ENCODE measurements at places on chromosomes 7 and 10.

DNA sequence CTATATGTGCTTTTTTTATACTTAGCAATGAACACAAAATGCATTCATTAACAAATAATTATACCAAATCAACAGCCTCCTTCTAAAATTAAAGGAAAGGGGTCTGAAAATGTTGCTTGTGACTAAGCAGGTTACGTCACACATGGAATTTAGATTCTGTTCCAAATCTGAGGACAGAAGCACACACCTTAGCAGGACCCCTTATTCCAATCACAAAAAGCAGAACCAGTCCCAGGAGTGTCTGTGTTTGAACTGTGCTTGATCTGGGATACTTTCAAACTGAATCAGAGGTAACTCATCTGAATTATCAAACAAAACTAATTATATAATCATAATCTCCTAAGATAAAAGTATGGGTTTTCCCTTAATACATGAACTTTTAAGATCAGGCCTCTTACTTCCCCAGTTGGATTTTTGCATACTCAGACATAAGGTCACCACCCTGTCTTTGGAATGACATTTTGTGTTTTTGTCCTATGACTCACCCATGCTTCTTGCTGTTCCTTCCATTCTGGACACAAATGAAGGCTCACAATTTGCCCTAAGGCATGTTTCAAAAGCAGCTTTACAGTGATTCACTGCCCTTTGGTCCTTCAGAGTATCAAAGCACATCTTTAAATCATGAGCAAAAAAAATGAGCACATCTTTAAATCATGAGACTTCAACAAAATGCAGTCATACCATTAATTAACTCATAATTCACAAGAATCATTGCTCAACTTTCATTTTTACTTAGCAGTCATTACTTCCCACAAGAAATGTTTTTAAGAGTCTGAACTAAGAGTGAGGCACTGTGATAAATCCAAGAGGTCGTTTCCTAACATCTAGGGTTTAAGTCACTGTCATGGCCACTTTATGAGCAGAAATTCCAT is 35.5 kb downstream of the SEMA3C start:
- DNase-seq: no peak

GRCh38 chr7:43785420-43785819 is 26.9 kb downstream of the BLVRA start:
- DNase-seq: no peak

DNA sequence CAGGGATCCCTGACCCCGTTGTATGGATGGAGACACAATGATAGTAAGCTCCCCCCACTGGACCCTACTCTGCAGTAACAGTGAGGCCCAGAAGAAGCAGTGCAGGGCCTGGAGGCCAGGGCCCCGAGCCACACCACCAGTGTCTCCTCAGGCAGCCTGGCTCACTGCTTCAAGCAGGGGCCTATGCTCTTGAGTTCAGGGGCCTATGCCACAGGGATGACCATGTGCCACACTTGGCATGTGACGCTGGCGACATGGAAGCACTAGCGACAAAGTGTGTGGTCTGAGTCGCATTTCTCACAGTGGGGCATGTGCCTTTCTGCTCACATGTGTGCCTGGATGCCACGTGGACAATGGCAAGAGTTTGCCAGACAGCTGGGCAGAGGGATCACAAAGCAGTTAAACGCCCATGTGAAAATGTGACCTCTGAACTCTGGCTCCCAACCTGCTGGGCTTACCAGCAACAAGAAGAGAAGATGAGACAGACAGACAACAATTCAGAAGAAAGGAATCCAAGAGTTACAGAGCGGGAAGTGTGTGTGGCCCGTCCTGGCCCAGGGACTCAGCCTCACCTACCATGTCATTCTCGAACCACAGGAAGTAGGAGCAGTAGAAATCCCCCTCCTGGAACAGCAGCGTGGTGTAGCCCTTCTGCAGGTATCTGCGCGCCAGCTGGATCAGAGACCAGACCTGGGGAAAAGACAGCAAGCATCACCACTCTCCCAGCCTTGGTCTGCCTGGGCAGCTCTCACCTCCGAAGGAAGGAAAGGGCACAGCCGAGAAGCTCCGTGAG is 4.7 kb upstream of the PYROXD2 start:
- no peak for DNase-seq

- peak; percentile 64 for DNase-seq
Observed at GRCh38 chr7:115145512-115145911, 223.6 kb downstream of the MDFIC start.

- no peak for DNase-seq
Observed at GRCh38 chr10:69895759-69896158, 94.1 kb downstream of the COL13A1 start.

DNA sequence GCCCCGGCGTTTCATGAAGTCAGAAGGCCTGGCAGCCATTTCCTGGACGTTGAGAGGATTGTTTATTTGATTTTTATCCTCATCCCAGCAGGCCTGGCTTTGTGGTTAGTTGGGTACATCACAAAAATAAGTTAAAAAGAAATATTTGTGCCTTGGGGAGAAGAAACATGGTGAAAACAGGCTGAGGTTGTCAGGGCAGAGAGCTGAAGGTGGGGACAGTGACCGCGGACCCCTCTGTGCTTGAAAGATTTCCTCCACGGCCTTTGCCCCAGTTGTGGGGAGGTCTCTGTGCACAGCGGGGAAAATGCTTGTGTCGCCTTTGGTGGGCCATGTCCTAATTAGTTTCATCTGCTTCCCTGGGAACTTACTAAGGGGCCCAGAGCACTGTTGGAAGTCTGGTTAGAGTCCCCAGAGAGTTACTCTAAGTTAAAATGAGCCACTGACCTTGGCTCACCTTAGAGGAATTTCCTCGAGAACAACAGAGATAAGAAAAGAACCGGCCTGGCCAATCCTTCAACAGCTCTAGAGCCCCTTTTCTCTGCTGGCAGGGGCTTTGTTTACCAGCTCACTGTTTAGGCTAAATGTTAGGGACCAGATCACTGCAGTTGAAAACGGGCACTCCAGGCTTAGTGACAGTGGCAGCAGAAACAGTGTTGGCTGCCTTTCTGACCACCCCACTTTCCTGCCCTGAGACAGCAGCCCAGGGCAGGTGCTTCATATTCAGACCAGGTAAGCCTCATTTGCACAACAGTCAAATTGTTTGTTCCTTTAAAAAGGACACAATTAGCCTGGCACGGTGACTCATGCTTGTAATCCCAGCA is 37.9 kb downstream of the CRCP start:
- no peak for DNase-seq
